A549 treated with Mapracorat at 1 μM for 4 hours (cell line): ENCODE measurements at places on chromosomes 11 and 22. TPM values are rescaled to one million over a fixed set of nuclear protein-coding genes. Genes with fewer than 3 reads are reported as not detected.

MAJIN gene
- total RNA-seq: not detected in 5 replicates

BARX2 gene
- total RNA-seq: not detected in 5 replicates

SGSM1 gene
- 0.24 to 0.76 TPM (median 0.58 TPM) in 5 replicates for total RNA-seq

CAPN5 gene
- total RNA-seq: 5.8 to 11.9 TPM (median 8.2 TPM) in 5 replicates

DMC1 gene
- total RNA-seq: 1.9 to 6.7 TPM (median 2.9 TPM) in 5 replicates

TRMU gene
- 30.8 to 40.9 TPM (median 35.9 TPM) in 5 replicates for total RNA-seq

E2F8 gene
- 5.5 to 7.4 TPM (median 6.3 TPM) in 5 replicates for total RNA-seq

BRSK2 gene
- total RNA-seq: 4.5 to 7.8 TPM (median 6.3 TPM) in 5 replicates

KRTAP5-1 gene
- not detected in 5 replicates for total RNA-seq

OR8D4 gene
- total RNA-seq: not detected in 5 replicates

ACR gene
- not detected in 5 replicates for total RNA-seq

FAM83F gene
- not detected in 5 replicates for total RNA-seq

NXPE4 gene
- not detected in 5 replicates for total RNA-seq

OR10AG1 gene
- not detected in 5 replicates for total RNA-seq

CDC45 gene
- total RNA-seq: 24.1 to 27.6 TPM (median 24.7 TPM) in 5 replicates

GNG3 gene
- not detected in 5 replicates for total RNA-seq

UPK3A gene
- total RNA-seq: not detected in 5 replicates

HOATZ gene
- not detected in 5 replicates for total RNA-seq

ANGPTL5 gene
- total RNA-seq: 0.05 to 0.10 TPM in 2 of 5 replicates, not detected in the others

UCP2 gene
- total RNA-seq: 79.3 to 96.8 TPM (median 84.6 TPM) in 5 replicates

OR4S2 gene
- total RNA-seq: not detected in 5 replicates

RCE1 gene
- 40.2 to 55.7 TPM (median 52.3 TPM) in 5 replicates for total RNA-seq

APOL5 gene
- total RNA-seq: not detected in 5 replicates

TH gene
- total RNA-seq: 0.11 to 0.35 TPM (median 0.22 TPM) in 3 of 5 replicates, not detected in the others

OR51B4 gene
- total RNA-seq: not detected in 5 replicates

SCGB1D2 gene
- total RNA-seq: 0.48 TPM in 1 of 5 replicates, not detected in the others

SPI1 gene
- 0.15 to 0.20 TPM in 2 of 5 replicates, not detected in the others for total RNA-seq

GUCY1A2 gene
- 0.04 to 0.08 TPM (median 0.06 TPM) in 5 replicates for total RNA-seq

CCDC116 gene
- 0.06 to 0.13 TPM (median 0.06 TPM) in 3 of 5 replicates, not detected in the others for total RNA-seq
